Activated CD4-positive, alpha-beta memory T cell treated with anti-CD3 and anti-CD28 coated beads, Interleukin-2, amount 10 ng/mL, durations not matched to agents 7 days and 5 days (primary cell): ENCODE measurements at places on chromosomes 11 and 22. TPM values are rescaled to one million over a fixed set of nuclear protein-coding genes. Genes with fewer than 3 reads are reported as not detected.

DNA sequence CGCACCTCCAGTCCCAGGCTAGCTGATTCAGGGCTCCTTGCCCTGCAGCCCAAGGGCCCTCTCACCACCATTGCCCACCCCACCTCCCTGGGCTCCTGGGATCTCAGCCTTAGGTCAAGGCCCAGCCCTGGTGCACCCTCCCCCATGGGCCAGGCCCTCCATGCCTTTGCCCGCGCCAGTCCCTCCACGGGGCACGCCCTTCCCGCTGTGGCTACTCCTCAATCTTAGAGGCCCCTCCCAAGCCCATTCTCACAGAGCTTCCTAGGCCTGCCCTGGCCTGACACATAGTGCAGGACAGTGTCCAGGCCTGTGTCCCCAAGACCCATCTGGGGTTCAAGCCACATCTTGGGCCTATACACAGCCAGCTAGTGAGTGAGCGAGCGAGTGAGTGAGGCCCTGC, 6.9 kb downstream of the GP1BB start:
- no peaks in the 10 kb centered on the region for H3K36me3 ChIP-seq
- H3K27ac ChIP-seq, result no peak overlapping the region
- peaks cover 8% of the 10 kb centered on the region for H3K27me3 ChIP-seq
- H3K4me3 ChIP-seq, result no peak overlapping the region
- no peak for DNase-seq

- no peaks in the 10 kb centered on the region for H3K36me3 ChIP-seq
- DNase-seq, result no peak
- no peaks in the 10 kb centered on the region for H3K27me3 ChIP-seq
- no peak overlapping the region for H3K27ac ChIP-seq
- H3K4me3 ChIP-seq, result no peak overlapping the region
These were observed 1423.8 kb downstream of the TBC1D22A start for GRCh38 chr22:48186146-48186790.

DNA sequence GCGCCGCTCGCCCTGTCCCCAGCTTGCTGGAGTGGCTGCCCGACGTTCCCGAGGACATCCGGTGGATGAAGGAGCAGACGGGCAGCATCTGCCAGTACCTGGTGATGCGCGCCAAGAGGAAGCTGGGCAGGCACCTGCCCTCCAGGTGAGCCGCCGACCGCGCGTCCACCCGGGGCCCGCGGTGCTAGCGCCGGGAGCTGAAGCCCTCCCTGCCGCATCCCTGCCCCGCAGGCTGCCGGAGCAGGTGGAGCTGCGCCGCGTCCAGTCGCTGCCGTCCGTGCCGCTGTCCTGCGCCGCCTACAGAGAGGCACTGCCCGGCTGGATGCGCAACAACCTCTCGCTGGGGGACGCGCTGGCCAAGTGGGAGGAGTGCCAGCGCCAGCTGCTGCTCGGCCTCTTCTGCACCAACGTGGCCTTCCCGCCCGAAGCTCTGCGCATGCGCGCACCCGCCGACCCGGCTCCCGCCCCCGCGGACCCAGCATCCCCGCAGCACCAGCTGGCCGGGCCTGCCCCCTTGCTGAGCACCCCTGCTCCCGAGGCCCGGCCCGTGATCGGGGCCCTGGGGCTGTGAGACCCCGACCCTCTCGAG, 3.3 kb upstream of the CRACR2B start:
- H3K27me3 ChIP-seq, result peaks cover 19% of the 10 kb centered on the region
- H3K4me3 ChIP-seq, result no peak overlapping the region
- no peak for DNase-seq
- peaks cover 7% of the 10 kb centered on the region for H3K36me3 ChIP-seq

The CDCA5 gene
- 98.2 TPM for total RNA-seq

The EWSR1 gene
- 311 TPM for total RNA-seq
